ENCODE measurements at places on chromosomes 12 and 14.

DNA sequence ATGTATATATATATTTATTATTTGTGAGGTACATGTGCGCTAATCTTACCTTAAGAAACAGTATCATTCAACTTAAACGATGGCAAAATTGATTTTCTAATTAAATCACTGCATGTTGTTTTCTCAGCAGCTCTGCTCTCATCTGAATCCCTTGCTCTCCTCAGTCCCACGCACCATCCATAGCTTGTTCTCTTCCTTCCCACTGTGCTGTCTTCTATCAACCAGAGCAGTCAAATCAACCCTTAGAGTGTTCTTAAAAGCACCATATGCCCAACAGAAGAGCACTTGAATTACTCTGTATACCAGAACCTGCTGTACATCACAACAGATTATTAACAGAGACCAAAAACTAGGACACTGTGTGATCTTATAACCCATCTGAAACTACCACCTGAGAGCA, 209.4 kb upstream of the G2E3 start:
- DNase-seq = no peak

DNA sequence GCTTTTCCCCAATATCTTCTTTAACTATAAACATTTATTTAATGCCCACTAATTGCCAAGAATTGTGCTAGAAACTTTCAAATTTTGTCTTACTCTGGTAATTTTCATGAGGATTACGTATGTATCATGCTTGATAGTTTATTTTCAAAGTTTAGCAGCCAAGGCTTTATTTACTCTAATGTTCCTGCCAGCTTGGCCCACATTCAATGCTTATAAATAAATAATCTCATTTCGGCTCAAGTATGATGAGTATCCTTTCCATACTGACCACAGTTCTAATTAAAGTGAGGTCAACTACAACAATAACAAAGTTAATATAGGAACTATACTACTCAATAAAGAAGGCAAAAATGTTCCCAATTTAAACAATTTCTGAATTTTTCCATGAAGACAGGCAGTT, 259.2 kb downstream of the MED13L start:
- peak; percentile 79 for DNase-seq

DNA sequence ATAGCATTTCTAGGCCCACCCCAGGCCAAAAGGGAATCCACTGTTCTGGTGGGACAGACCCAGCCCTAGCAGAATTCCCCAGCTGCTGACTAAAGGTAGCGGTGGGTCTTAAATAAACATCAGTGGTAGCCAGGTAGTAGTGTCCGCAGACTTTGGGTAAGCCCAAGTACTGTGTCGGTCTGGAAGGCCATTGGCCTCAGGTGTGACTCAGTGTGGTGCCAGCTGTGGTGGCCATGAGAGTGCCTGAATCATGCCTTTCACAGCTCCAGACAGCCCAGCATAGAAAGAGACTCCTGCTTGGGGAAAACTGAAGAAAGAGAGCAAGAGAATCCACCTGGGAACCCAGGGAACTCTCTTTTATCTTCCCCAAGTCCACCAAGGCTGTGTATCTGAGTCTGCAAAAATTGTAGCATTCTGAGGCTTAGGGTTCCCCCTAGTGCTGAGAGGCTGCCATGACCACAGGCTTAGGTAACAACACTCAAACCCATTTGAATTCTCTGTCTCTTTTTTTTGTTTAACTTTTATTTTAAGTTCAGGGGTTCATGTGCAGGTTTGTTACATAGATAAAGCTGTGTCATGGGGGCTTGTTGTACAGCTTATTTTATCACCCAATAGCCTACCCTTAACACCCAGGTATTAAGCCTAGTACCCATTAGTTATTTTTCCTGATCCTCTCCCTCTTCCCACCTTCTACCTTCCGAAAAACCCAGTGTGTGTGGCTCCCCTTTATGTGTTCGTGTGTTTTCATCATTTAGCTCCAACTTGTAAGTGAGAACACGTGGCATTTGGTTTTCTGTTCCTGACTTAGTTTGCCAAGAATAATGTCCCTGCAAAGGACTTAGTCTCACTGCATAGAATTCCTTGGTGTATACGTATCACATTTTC, 16.7 kb upstream of the CD163L1 start:
- DNase-seq = peak; percentile 64

GRCh38 chr12:119175081-119175480, 3.6 kb upstream of the HSPB8 start:
- no peak for DNase-seq

- no peak for DNase-seq
Observed at GRCh38 chr12:54411391-54412241, 7.5 kb downstream of the ITGA5 start.

All from lung (tissue), 17 donors.